ENCODE measurements at places on chromosomes 6 and 20. TPM values are rescaled to one million over a fixed set of nuclear protein-coding genes. Genes with fewer than 3 reads are reported as not detected.

Gene PSMB8
- total RNA-seq: 67.3 TPM

Gene ITPA
- 34.0 TPM for total RNA-seq

Gene SLC26A8
- under 0.01 TPM for total RNA-seq

Gene RWDD2A
- total RNA-seq: 5.4 TPM

DNA sequence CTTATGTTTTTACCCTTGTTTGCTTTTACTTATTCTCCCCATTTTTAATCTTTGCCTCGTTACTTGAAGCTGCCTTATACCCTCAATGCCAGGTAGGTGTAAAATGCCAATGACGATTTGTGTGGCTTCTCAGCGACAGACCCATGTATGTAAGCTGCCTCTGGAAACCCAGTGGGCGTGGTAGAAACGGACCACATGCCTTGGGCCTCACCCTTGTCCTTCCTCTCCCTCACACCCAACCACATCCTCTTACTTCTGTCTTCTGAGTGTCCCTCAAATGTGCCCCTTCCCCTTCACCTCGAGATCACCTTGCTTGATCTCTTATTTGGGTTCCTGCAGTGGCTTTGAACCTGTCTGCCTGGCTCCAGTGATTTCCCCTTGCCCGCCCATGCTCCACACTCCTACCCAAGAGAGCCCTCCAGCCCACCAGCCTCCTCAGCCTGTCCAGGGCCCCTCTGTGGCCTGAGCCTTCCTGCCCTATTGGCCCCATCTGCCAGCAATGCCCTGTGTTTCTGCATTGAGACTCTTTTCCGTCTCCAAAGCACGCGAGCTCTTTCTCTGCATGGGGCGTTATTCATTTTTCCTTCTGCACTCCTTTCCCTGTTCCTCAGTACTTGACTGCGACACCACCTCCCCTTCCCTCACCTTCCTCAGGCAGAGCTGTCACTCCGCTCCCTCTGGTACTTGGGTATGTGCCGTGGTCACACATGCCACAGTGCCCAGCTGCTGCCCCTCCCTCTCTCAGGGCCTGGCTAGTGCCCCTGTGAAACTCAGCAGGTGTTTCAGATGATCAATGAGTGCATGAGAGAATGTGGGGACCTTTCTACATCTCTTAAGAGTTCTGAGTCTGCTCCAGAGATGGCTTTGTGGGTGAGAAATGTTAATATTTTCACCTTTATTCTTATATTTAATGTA is 115.4 kb downstream of the SLX4IP start:
- no peak for DNase-seq
- H3K4me1 ChIP-seq: peaks cover 4% of the 10 kb centered on the region
- no peak overlapping the region for H3K27ac ChIP-seq
